ENCODE measurements at places on chromosomes 3 and 15. TPM values are rescaled to one million over a fixed set of nuclear protein-coding genes. Genes with fewer than 3 reads are reported as not detected.

BSN gene
- 3.0 TPM for total RNA-seq

SFMBT1 gene
- 20.5 TPM for total RNA-seq

CMTM8 gene
- total RNA-seq: 33.8 TPM

CCR3 gene
- total RNA-seq: not detected

CCR8 gene
- total RNA-seq: not detected

HYKK gene
- total RNA-seq: 4.1 TPM

CCDC12 gene
- total RNA-seq: 62.3 TPM

DNAH12 gene
- total RNA-seq: 1.1 TPM

GOLGA8G gene
- not detected for total RNA-seq

TRIM42 gene
- total RNA-seq: not detected

Measured in progenitor cell of endocrine pancreas (in vitro differentiated cells).